ENCODE measurements at places on chromosomes 11 and 22.

GRCh38 chr11:96102664-96103078 is 178.8 kb upstream of the MTMR2 start:
- DNase-seq = no peak

- DNase-seq = no peak
These were observed 11.7 kb downstream of the MICAL2 start for GRCh38 chr11:12122083-12122482.

DNA sequence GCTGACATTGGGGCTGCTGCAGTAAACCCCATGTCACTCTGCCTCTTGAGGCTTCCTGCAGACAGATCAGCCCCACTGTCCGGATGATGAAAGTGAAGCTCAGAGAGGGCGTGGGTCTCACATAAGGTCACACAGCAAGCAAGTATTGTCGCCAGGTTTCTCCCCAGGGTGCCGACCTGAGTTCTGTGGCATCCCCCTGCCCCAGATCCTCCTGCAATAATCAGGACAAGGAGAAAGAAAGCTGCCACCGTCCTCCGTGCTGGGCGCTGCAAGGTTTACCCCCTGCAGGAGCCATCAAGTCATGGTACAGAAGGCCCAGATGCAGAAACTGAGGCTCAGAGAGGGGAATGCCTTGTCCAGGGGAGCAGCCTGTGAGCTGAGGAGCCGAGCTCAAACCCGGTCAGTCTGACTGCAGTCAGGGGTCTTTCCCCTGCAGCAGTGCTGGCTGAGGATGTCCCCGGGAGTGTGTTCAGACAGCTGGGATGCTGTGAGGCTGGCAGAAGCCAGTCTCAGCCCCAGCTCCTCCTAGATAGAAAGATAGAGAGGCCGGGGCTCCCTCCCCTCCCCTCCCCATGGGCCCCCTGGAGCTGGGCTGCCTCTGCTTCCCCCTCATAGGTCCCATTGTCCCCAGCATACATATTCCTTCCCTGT is 13.2 kb downstream of the EMID1 start:
- DNase-seq = no peak

DNA sequence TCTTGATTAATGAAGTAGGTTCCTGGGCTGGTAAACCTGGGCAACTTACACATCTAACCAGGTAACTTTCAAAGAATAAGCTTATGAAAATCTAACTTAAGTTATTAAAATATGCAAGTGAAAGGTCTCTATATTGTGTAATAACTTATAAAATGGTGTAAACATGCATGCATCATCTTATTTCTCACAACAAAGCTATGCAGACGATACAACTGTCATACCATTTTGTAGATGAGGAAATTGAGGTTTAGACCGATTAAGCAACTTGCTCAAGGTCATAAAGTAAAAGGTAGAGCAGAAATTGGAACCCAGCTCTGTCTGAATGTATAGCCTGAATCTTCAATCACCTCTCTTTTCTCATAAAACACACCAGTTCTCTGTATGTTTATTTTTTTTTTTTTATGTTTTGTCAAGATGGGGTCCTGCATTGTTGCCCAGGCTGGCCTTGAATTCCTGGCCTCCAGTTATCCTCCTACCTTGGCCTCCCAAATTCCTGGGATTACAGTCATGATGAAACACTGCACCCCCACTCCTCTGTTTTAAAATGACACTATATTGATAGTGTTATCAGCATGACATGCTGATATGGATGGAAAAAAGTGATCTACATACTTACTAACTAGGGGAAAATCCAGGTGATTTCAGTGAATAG is 109.6 kb downstream of the SGSM3 start:
- no peak for DNase-seq

DNA sequence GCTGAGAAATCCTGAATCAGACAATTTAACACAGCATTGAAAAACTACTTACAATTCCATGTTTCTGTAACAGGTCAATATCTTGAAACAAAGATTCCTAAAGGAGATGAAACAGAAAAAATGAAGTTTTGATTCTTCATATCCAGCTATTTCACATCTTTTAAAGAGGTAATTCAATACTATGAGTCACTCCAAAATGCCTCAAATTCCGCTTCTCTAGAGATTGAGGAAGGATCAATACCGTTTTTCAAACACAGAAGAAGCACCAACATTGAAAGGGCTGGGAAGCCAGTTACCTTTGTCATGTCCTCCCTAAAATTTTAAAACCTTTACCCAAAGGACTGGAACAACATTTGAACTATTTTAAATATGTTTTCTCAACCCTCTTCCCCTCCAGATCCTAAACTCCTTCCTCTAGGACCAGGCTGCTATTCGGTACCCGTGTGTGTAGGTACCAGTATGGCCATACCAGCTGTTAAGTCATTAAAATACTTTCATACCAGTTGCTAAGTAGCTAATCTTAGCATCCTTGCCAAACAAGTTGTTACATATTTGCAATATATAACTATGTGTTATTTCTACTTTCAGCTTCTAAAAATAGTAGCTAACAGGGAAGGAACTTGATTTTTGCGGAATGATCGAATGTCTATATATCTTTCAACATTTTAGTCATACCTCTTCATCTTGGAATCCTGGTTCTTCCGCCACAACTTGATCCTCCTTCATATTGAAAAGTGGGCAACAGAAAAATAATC is 2.3 kb downstream of the DMC1 start:
- no peak for DNase-seq

- no peak for DNase-seq
These were observed 63.8 kb upstream of the WNT7B start for GRCh38 chr22:46040471-46041465.

DNA sequence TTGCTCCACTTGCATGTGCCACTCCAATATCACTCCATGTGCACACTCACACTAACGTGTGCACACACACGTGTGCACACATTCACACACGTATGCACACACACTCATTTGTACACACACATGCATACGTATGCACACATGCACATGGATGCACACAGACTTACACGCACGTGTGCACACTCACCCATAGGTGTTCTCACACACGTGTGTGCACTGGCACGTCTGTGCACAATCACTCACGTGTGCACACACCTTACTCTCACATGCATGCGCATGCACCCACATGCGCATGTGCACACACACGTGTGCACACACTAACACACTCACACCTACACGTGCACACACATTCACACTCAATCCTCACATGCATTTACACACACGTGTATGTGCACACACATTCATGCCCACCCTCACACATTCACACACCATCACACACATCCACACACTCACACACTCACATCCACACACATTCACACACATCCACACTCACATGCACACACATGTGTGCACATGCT is 9.3 kb upstream of the MS4A15 start:
- DNase-seq = no peak

- DNase-seq = no peak
These were observed 1.7 kb upstream of the THRSP start for GRCh38 chr11:78061921-78062311.

DNA sequence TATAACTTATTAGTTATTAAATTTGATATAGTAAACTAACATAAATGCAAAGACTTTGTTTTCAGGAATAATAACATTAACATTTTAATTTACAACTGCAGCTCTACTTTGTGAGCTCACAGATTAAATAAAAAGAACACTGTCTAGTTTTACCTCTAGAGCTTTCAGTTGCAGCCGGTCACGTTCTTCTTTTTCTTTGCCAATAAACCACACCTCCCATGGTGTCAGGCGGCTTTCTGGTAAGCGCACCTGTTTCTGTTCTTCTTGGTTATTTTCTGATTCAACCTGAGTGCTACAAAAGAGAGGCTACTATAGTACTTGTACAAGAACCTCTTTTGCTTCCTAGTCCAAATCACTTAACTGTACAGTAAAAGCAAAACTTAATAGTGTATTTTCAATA is 5.8 kb downstream of the CCDC34 start:
- DNase-seq = no peak

DNA sequence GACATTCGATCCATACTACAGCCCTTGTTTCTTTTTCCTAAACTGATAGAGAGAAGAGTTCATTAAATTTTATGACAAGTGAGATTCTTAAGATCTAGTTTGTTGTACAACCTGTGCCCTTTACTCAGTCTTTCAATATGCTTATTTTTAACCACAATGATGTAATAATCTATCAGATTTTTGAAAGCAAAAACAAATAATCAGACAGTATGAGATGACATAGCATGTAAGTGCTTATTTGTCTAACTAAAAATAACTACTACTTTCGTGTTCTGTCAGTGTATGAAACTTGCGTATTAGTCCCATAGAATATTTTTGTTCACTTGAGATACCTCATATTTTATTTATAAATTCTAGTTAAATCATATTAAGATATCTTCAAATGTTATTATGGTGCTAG is 33.2 kb downstream of the RAB39A start:
- DNase-seq = no peak

- no peak for DNase-seq
These were observed 14.2 kb downstream of the BMAL1 start for GRCh38 chr11:13291800-13292199.

- no peak for DNase-seq
These were observed 17.6 kb downstream of the OTOG start for GRCh38 chr11:17564687-17565042.

GRCh38 chr22:37601540-37602442 is 6.8 kb upstream of the GGA1 start:
- peak; percentile 67 for DNase-seq

GRCh38 chr11:74744277-74744676 is 4.4 kb upstream of the RNF169 start:
- no peak for DNase-seq

- no peak for DNase-seq
These were observed 934.9 kb downstream of the BRD1 start for GRCh38 chr22:48892578-48893287.

DNA sequence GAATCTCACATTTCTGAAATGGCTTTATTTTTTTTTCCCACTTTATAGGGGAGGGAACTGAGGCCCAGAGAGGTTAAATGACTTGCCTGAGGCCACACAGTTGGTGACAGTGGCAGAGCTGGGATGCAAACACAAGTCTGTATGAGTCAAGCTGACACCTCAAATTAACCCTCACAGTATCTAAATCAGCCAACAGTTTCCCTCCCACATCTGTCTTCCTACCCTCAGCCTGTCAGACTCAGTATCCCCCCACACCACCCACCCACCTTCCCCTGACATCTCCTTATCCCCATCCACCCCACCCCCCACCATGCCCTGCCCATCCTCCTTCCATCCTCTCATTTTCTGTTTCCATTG is 95.2 kb downstream of the TP53I11 start:
- DNase-seq = no peak

DNA sequence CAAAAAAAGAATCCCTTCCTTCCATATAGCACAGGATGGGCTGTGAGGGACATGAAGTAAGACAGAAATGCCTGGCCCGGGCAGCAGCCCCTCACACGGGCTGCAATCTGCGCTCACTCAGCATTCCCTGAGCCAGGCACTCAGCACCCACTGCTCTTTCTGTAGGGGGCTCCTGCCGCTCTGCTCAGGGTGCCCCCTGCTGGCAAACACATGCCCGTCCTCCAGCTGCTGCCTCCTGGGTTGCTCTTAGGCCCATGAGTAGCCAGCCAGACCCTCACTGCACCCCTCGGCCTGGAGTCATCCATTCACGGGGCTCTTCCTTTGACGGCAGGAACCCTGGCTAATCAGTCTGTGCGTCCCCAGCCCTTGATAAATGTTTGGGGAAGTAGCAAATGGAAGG is 6.9 kb downstream of the MCAT start:
- DNase-seq = no peak

DNA sequence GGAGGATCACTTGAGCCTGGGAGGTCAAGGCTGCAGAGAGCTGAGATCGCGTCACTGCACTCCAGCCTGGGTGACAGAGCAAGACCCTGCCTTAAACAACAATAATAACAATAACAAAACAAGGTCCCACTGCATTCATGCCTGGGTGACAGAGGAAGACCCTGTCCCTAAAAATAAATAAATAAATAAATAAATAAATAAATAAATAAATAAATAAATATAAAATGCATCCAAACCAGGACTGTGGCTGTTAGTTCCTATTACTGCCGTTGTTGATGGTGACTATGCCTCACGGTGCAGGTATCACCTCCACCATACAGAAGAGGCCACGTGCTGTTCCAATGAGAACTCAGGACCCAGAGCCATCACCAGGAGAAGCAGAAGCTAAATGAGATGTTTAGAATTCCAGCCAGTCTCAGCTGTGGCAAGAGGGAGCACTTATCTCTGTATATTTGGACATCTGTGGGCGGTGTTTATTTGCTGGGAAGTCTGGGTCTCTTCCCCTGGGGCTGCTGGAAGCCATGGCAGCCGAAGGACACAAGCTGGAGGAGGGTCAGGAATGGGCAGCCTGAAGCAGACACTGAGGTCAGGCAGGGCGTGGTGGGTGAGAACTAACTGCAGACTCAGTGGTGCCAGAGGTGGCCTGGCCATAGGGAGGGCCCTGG is 21.6 kb downstream of the C11orf86 start:
- DNase-seq = no peak

DNA sequence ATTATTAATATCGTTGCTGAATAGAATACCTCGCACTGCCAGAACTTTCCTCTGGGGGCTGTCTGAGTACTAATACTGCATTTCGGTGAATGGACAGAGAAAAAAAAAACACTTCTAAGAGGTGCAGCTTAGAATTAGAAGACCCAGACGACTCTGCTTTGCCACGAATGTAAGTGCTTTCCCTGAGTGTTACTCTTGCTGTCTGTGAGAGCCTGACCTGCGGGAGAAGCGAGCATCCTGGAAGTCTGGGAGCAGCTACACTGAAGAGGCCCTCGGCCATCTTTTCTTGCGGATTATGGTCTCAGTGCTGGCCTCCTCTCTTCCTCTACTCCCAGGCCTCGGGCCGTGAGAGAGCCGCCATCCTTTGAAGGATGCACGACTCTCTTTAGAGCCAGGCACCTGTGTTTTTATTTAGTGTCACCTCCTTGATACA is 94.9 kb downstream of the SCN3B start:
- DNase-seq = no peak

DNA sequence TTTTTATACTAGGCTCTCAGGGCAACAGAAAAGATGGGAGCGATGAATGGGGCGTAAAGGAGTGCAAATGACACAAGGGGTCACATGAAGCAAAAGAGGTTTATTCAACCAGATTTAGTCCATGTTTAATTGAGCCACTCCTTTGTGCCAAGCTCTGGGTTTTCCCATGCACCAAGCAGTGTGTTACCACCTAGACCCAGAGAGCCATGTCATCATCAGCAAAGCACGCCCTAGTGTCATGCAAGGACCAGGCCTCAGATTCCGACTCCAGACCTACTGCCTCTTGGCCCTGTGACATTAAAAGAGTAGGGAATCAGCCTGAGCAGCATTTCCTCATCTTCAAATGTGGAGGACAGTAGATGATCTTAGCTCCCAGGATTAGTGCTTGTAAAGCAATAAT is 1.1 kb upstream of the IGLL5 start:
- DNase-seq = no peak

DNA sequence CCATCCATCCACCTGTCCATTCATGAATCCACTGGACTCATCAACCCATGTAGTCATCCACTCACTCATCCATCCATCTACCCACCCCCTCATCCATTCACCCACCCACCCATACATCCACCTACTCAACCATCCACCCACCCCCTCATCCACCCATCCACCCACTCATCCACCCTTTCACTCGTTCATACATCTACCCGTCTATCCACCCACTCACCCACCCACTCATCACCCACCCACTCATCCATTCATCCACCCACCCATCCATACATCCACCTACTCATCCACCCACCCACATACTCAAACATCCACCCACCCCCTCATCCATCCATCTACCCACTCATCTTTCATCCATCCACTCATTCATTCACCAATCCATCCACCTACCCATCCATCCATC is 37.7 kb downstream of the RTL6 start:
- DNase-seq = no peak

GRCh38 chr11:70209391-70209912 is 6.4 kb downstream of the FADD start:
- no peak for DNase-seq
